ENCODE measurements at places on chromosomes 1 and 21.

DNA sequence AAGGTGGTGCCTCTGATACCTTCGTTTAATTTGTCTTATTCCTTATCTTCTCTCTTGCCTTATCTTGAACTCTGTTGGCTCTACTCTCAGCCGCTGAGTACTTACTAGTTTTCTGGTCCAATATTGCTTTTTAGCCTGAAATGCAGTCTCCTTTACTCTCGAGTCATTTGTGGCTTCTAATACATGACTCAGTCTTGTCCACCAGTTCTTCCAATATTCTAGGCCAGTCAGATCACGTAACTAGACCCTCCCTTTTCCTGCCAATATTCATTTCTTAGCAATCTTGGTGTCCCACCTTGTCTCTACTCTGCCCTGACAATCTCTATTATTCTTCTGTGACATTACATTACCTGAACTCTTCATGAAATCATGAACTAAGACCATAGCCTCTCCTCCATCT is 555.8 kb downstream of the DPYD start:
- DNase-seq = no peak

GRCh38 chr1:206714331-206715058 is 29.8 kb downstream of the MAPKAPK2 start:
- no peak for DNase-seq

DNA sequence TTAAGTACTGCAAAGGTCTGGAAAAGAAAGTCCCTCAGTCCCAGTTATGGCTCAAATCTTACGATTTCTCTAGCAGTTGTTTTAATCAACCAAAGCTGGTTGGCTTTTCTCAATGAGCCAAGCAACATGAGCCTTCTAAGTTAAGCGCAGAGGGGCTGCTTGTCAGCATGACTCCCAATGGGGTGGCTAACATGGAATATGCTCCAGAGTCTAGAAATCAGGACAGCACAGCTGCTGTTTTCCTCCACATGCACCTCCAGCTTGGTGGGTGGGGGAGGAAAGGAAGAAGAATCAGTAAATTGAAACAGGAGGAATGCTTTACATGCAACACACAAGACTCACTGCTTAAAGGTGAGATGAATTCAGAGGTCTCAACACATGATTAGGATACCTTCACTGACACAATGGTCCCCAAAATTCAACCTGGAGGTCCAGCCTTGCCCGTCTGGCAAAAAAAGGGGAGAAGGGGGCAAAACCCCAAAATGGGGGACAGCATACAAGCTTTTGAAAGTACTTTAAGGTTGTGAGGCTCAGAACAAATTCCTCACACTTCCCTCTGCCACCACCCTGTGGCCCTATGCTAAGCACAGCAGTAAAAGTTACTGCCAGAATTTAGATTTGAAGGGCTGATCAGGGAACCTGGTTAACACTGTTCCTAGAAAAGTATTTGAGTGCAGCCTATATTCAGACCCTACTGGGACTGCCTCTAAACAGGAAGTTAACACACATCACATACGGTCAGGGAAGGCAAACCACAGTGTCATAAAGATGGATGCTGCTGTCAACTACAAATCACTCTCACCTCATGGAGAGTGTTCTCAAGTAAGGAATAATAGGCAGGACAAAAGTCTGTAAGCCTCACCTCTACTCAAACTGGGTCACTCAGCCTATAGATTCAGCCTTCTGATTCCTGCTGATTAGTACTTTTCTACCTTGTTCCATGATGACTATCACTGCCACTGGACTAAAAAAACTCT is 2.6 kb downstream of the GATAD2B start:
- DNase-seq = no peak

DNA sequence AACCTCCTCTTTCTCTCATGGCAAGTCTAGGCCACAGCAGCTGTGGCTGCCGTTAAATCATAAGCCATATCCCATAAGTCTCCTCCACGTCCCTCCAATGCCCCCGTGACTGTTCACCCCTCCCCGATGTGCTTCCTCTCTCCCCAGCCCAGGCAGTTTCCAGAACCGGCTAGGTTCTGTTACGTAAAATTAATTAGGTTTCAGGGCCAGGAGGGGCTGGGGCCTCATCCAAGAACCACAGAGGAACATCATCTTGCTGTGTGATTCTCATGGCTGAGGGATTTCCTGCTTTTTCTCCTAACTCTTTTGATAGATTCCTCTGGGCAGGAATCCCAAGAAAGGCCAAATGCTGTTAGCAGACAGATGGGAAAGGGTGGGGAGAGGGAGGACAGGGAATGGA is 141.8 kb upstream of the AJAP1 start:
- no peak for DNase-seq

- DNase-seq = no peak
Observed at GRCh38 chr1:89466307-89466930, 58.2 kb upstream of the LRRC8B start.

GRCh38 chr21:31480228-31480627 is 136.2 kb upstream of the TIAM1 start:
- no peak for DNase-seq

DNA sequence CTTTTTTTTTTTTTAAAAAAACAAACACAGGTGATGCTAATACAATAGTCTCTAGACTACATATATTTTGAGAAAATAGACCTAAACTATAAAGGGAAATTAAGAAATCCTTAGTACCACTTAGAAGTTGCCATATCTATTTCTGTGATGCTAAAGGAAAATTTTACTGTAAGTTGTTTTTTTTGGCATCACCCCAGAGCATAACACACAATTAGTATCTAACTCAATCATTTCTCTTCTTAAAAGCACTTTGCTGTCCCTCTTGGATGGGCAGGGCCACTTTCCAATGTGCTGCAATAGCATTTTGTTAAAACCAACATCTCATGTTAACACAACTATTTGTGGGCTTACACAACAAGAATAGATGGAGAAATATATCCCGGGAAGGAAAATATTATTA is 91.9 kb downstream of the GABPA start:
- DNase-seq = no peak

- DNase-seq = no peak
Observed at GRCh38 chr1:89844241-89844807, 23.5 kb downstream of the LRRC8D start.

- no peak for DNase-seq
Observed at GRCh38 chr1:184789884-184790283, 35.2 kb upstream of the EDEM3 start.

GRCh38 chr1:205706601-205707502 is 26.5 kb upstream of the SLC45A3 start:
- DNase-seq = no peak

DNA sequence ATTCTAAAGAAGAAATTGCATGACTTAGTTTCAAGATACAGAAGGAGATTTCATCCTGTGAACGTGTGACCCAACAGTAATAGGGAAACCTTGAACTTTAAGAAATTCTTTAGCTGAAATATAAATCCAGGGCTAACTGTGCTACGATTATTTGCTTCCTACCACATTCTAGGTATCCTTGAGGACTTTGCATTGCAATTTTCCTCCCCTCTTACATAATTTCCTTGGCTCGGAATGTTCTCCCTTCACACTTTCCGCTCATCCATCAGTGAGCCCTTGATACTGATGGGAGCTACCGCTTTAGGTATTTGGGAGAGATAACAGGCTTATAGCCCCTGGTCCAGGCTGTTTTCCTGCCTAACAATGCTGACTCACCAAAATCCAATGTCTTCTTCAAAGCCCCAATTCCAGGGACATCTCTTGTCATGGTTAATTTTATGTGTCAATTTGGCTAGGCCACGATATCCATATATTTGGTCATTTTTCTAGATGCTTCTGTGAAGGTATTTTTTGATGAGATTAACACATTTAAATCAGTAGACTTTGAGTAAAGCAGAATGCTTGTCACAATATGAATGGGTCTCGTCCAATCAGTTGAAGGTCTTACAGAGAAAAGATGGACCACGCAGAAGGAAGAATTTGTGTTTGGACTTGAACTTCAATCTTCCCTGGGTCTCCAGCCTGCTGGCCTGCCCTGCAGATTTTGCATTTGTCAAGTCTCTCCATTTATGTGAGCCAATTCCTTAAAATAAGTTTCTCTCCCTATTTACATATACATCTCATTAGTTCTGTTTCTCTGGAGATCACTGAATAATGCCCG is 121.2 kb downstream of the PTPN14 start:
- DNase-seq = no peak

DNA sequence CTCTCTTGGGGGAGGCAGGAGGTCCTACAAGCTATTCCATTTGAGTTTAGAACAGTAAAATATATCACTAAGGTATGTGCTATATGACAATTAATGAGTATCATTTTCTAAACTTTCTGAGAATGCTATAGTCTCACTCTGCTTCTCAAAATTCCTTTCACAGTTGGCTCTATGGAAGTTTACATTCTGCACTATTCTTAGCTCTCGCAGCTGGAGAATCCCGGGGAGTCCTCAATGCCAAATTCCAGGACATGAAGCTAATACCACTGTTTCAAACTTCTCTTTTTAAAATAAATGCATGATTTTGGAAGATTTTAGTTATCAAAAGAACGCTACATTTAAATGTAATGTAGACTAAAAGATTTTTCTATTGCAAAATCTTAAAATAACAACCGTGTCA is 22.4 kb upstream of the PALMD start:
- no peak for DNase-seq

DNA sequence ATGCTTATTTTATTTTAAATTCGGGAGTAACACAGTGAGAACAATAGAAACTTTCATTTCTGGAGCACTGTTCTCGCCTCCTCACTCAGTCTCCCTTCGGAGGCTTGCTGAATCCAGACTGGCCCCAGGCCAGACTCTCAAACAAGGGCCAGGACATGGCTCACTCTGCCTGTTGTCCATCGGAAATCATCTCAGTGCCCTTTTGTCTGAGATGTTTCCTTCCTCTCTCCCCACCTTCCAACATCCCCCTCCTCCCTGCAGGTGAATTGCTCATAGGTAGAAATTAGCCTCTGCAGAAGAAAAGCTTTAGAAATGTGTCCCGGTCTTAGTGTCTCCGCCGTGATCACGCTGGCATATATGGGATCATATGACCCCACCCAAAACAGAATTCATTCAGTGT is 55.2 kb downstream of the ERG start:
- no peak for DNase-seq

DNA sequence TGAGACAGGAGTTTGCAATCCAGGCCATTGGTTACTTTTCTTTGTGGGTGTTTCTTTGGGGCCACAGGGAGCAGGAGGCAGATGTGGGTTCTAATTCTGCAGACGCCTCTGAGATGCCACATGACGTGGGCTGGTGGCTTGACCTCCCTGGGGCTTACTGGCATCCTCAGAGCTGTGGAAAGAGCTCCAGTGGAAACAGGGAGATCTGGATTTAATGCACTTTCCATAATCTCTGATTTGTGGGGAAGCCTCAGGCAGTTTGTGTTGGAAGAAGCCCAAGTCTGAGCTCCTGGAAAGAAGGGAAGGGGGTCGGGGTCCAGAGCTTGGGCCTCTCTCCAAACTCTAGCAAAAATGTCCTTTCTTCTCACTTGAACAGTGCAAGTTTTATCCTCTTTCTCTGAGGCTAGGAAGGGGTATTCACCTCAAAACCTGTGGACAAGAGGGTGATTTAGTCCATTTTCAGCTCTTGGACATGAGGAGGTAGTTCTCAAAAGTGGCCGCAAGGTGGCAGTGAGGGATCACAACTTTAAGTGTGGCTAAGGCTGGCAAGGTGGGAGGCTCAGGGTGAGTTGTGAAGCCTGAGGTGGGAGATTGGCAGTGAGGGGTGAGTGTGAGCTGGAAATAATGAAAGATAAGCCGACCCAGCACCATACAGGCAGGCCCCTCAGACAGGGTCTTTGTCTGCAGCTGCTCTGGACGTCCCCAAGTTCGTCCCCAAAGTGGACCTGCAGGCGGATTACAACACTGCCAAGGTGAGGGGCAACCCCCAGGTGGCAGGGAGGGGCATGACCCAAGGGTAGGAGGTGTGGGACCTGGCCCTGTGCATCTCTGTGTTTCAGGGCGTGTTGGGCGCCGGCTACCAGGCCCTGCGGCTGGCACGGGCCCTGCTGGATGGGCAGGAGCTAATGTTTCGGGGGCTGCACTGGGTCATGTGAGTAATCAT is 9.2 kb downstream of the IKBKE start:
- DNase-seq = no peak

GRCh38 chr1:168687816-168688215 is 41.2 kb downstream of the DPT start:
- DNase-seq = no peak

- no peak for DNase-seq
Observed at GRCh38 chr1:113129529-113130185, 56.7 kb downstream of the LRIG2 start.

DNA sequence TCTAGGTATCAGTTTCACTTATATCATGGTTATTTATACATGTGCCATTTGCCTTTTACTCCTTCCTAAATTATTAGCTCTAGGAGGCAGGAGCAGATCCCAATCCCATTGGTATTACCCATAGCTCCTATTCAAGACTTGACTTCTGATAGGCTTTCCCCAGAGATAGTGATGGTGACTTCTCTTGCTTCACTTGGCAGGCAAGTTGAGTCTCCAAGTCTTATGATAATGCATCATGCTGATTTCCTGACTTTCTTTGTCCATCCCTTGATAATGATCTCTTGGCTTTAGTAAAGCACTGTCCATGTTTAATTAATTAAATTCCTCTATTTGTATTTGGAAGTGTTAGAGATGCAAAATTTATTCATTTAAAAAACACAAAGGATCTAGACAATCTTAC is 253.5 kb upstream of the ADAMTS5 start:
- DNase-seq = no peak

DNA sequence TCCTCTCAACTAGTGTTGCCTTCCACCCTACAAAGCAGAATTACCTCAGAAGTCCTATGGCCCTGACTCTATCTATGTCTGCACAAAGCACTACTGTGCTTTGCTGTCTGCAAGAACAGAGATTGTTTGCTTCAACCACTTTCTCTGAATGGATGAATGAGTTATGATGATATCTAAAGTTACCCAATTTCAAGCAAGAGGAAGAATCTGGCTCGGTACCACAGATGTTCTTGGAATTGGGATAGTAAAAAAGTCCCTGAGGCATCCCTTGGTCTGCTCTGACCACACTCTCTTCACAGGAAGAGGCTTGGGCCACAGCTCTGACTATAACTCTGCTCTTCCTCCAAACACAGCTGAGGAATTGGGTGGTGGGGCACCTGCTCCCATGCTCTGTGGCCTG is 31.2 kb downstream of the MTARC1 start:
- no peak for DNase-seq

DNA sequence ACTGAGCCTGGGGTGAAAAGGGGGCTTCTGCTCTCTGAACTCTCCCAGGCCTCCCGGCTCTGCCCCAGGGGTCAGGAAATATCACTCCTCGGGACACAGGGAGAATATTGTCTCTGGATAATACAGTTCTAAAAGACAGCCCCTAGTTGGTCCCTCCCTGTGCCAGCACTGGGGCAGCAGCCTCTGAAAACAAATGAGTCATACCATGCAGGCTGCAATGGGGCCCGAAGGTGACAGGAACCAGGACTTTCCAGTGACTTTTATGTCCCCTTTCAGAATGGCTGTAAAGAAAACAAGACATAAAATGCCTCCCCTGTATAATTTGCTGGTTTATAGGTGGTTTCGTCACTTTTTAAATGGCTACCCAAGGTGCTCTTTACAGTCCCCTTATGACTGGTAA is 360.0 kb downstream of the NPHP4 start:
- DNase-seq = no peak

- no peak for DNase-seq
Observed at GRCh38 chr1:30803562-30803961, 46.0 kb upstream of the LAPTM5 start.

- DNase-seq = no peak
Observed at GRCh38 chr1:71766748-71767147, 515.6 kb downstream of the NEGR1 start.

Data from coronary artery (tissue), 2 donors.